Esophagus muscularis mucosa (tissue), 4 donors: ENCODE measurements at places on chromosomes 2 and 18. TPM values are rescaled to one million over a fixed set of nuclear protein-coding genes. Genes with fewer than 3 reads are reported as not detected.

GRCh38 chr2:72607189-72607588 is 218.6 kb downstream of the EXOC6B start:
- no peak overlapping the region for H3K27ac ChIP-seq
- no peaks in the 10 kb centered on the region for H3K36me3 ChIP-seq
- no peaks in the 10 kb centered on the region for H3K27me3 ChIP-seq
- no peak for DNase-seq

DNA sequence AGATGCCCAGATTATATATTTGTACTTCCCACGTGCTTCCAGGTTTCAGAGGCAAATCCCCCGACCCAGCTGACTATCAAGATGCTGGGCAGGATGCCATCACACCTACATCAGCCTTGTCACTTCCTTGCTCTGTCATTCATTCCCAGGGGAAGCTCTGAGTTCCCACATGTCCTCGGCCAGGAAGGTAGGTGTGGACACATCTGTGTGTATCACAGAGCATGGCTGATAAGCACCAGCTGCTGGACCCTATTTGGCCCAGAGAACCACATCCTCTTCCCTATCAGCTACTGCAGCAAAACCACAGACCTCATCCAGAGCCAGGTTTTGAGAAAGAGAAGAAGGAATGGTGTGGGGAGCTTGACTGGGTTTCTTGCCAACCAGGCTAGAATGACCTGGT is 31.9 kb upstream of the ITGA6 start:
- H3K4me1 ChIP-seq: peaks cover 16% of the 10 kb centered on the region
- H3K4me3 ChIP-seq: no peak overlapping the region
- no peak for DNase-seq
- H3K27ac ChIP-seq: no peak overlapping the region
- no peaks in the 10 kb centered on the region for H3K27me3 ChIP-seq

- no peak overlapping the region for H3K27ac ChIP-seq
- H3K4me1 ChIP-seq: no peaks in the 10 kb centered on the region
- no peak for DNase-seq
- no peaks in the 10 kb centered on the region for H3K36me3 ChIP-seq
Measured at GRCh38 chr2:41234093-41234492, 782.2 kb upstream of the SLC8A1 start.

GRCh38 chr18:59633317-59633716 is 63.9 kb downstream of the CCBE1 start:
- H3K36me3 ChIP-seq: no peaks in the 10 kb centered on the region
- no peak overlapping the region for H3K4me3 ChIP-seq
- peak; percentile 50 for DNase-seq
- no peak overlapping the region for H3K27ac ChIP-seq
- H3K27me3 ChIP-seq: no peaks in the 10 kb centered on the region

DNA sequence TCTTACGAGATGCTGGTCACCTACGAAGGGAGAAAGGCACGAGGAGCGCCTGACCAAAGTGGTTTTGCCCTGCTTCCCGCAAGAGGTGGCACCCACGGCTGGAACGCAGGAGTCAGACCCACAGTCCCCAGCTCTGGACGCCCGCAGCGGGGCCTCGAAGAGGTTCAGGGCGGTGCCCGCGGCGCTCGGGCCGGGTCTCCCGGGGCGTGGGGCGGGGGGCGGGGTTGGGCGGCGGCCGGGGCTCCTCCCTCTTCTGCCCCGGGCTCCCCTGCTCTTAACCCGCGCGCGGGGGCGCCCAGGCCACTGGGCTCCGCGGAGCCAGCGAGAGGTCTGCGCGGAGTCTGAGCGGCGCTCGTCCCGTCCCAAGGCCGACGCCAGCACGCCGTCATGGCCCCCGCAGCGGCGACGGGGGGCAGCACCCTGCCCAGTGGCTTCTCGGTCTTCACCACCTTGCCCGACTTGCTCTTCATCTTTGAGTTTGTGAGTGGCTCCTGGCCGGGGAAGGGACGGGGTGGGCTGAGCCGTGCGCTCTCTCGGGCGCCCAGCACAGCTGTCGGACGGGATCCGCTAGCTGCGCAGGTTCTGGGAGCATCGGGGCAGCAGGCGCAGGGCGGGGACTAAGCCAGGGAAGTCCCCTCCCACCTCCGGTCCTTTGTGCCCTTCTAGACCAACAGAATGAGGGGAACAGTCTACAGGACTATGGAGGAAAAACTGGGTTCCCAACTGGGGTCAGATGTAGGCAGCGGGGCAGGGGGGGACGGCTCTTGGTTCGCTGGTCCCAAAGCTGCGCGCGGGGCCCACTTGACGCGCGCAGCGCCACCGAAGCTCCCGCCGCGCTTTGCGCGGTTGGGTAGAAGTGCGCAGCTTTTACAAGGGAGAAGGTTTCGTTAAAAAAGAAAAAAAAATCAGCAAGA is at the start of gene MAL:
TSS of gene MAL (plus strand) at position 303 of the 914 bp plus-strand sequence. CDS start at position 388, 85 bp downstream.
- DNase-seq: no peak
- H3K4me3 ChIP-seq: peak within 1 kb of the TSS; percentile 49
- peak within 1 kb of the TSS; percentile 73 for H3K27ac ChIP-seq
- H3K36me3 ChIP-seq: no peaks in the 10 kb centered on the region

The CYP27C1 gene
- not detected for total RNA-seq

The HS6ST1 gene
- total RNA-seq: 62.2 TPM

The CLIP4 gene
- 58.5 TPM for total RNA-seq
